ENCODE measurements at places on chromosomes 6 and 20.

- peaks cover 91% of the 10 kb centered on the region for H3K27me3 ChIP-seq
- peaks cover 31% of the 10 kb centered on the region for H3K4me1 ChIP-seq
- no peak overlapping the region for H3K27ac ChIP-seq
- DNase-seq = no peak
- peak overlapping the region; percentile 87 for H3K4me3 ChIP-seq
- H3K36me3 ChIP-seq = no peaks in the 10 kb centered on the region
Observed at GRCh38 chr6:5996714-5997419, 9.9 kb downstream of the NRN1 start.

GRCh38 chr6:166942393-166943168, 13.8 kb downstream of the RNASET2 start:
- H3K27ac ChIP-seq = no peak overlapping the region
- H3K4me1 ChIP-seq = no peaks in the 10 kb centered on the region
- H3K4me3 ChIP-seq = no peak overlapping the region
- H3K27me3 ChIP-seq = no peaks in the 10 kb centered on the region
- H3K36me3 ChIP-seq = peaks cover 4% of the 10 kb centered on the region
- no peak for DNase-seq

DNA sequence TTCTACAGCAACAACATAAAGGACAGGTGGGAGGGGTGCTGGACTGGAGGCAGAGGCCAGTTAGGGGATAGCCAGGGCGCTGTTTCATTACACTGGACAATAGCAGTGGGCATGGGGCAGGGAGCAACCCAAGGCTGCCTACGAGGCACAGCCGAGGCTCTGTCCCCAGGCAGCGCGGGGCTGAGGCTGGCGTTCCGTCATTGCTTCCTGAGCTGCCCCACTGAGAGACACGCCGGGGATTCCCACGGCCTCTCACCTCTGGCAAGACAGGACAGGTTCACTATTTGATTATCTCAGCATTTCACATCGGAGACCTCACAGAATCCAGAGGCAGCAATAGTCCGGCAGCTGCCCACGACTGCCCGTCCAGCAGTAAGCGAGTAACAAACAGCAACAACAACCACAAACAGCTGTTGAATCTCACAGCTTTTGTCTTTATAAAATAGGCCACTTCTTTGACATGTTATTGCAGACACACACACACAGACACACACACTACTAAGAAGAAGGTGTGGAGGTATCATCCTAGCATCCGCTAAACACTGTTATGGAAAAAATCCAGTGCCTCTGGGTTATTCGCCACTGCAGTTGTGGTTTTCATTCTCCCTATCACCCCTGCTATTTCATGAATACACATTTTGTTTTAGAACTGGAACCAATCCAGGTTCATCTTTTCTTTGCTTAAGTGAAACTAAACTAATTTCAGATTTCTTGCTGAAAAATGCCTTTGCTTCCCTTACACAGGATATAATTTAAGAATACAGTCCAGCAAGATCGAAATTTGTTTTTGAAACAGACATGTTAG, 19.5 kb downstream of the KIF25 start:
- H3K27ac ChIP-seq = no peak overlapping the region
- no peaks in the 10 kb centered on the region for H3K36me3 ChIP-seq
- peak; percentile 66 for DNase-seq
- H3K27me3 ChIP-seq = peaks cover 28% of the 10 kb centered on the region
- H3K4me1 ChIP-seq = peaks cover 8% of the 10 kb centered on the region
- no peak overlapping the region for H3K4me3 ChIP-seq

DNA sequence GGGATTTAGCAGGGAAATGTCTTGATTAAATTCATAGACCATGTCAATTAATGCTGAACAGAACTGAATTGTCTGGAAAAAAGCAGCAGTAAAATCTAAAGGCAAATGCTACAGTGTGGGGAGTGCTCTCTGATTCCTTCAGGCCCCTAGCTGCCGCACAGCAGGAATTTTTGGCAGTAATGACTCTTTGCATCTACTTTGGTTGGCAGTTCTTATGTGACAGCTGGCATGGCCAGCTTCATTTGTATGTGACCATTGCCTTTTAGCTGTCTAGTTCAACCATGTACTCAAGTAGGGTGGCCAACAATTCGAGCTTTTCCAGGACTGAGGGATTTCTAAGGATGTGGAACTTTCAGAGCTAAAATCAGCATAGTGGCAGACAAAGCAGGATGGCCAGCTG, 499.1 kb upstream of the MAN1A1 start:
- H3K4me3 ChIP-seq = no peak overlapping the region
- no peaks in the 10 kb centered on the region for H3K4me1 ChIP-seq
- H3K36me3 ChIP-seq = no peaks in the 10 kb centered on the region
- no peak overlapping the region for H3K27ac ChIP-seq
- H3K27me3 ChIP-seq = peaks cover 3% of the 10 kb centered on the region

DNA sequence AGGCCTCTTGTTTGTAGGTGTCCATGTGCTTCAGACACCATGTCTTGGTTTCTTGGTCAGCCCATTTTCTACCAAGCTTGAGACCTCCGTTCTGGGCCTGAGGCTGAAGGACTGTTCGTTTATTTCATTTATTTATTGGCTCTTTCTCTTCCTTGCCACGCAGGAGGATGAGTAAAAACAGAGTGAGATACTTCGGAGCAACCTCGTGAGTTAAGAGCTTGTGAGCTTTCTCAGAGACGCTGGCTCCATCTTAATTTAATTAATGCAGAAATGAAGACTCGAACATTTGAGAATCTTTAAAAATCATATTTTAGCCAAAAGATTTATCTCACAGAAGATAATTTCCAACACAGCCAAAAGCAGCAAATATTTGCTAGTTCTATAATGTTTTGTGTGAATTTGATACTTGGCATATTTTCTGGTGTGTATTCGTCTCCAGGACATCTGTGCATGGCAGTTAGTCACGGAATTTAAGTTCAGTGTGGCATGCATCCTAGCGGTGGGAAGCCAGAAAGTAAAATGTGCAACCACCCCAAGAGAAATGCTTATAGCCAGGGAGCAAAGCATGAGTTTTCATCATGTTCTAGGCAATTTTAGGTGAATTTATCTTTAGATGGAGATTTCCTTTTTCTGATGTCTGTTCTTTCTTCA, 76.0 kb downstream of the THBS2 start:
- peaks cover 4% of the 10 kb centered on the region for H3K36me3 ChIP-seq
- peak overlapping the region; percentile 80 for H3K27ac ChIP-seq
- H3K4me1 ChIP-seq = peaks cover 48% of the 10 kb centered on the region

DNA sequence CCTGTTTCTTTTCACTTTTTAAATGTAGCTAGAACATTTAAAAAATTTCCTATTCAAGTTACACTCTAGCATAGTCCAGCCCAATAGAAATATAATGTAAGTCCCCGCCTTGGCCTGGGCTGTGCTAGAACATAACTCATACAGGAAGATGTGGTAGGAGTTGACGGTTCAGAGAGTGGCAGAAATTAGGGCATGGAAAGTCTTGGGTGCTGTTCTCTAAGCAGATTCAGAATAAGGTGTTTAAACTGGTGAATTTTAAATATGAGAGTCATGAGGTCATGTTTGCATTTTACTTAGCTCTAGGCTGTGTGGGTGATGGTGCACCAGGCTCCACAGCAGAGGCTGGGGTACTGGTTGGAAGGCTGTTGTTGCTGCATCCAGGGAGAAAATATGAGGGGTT, 256.5 kb downstream of the FARS2 start:
- no peaks in the 10 kb centered on the region for H3K36me3 ChIP-seq
- H3K4me1 ChIP-seq = no peaks in the 10 kb centered on the region
- DNase-seq = no peak
- H3K27me3 ChIP-seq = no peaks in the 10 kb centered on the region

DNA sequence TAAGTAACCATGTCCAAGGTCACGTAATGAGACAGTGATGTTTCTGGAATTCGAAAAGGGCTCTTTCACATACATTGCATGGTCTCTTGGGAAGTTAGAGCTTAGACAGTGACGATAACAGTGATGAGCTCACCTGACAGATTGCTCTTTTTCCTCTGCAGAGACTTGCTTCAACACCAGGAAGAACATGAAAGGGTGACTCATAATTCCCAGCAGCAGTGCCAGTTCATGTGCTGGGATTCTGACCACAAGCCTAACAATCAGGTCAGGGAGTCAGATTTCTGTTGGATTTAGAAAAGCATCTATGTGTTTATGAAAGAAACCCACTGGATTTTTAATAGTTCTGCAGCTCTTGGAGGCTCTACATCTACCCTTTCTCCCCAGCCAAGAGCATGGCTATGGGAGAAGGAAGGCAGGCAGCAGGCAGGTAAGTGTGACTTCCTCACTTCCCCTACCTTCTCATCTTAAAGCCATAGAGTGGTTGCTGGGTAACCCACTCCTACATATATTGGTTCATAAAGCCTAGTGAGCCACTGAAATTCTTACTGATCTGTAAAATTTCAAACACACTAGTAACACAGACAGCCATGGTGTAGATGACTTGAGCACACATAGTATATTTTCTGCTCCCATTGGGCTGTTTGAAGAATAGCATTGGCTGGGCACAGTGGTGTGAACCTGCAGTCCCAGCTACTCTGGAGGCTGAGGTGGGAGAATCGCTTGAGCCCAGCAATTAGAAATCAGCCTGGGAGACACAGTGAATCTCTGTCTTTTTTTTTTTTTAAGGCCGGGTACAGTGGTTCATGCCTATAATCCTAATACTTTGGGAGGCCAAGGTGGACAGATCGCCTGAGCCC, 44.4 kb upstream of the LOC128125822 start:
- H3K4me3 ChIP-seq = no peak overlapping the region
- peaks cover 15% of the 10 kb centered on the region for H3K4me1 ChIP-seq
- H3K27me3 ChIP-seq = peaks cover 2% of the 10 kb centered on the region

GRCh38 chr20:21342656-21343345, 39.7 kb downstream of the XRN2 start:
- peaks cover 3% of the 10 kb centered on the region for H3K4me1 ChIP-seq
- no peak for DNase-seq
- no peaks in the 10 kb centered on the region for H3K27me3 ChIP-seq
- H3K4me3 ChIP-seq = no peak overlapping the region
- no peak overlapping the region for H3K27ac ChIP-seq

GRCh38 chr6:56594699-56595098, 48.0 kb downstream of the DST start:
- peaks cover 44% of the 10 kb centered on the region for H3K36me3 ChIP-seq
- H3K27me3 ChIP-seq = no peaks in the 10 kb centered on the region
- H3K27ac ChIP-seq = no peak overlapping the region
- no peaks in the 10 kb centered on the region for H3K4me1 ChIP-seq

DNA sequence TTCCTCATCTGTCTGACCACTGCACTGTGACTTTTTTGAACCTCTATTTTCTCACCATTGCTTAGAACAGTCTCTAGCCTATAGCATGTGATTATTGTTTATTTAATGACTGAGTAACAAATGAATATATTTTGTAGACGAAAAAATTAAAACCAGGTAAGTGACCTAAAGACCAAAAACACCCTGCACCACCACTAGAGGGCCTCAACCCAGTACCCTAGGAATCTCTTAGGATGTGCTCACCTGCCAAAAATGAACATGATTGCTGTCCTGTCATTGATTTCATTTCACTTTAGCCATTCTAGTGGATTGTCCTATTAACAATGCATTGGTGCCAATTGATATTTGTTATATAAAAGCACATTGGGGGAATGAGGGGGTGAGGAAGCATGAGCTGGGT, 199.1 kb downstream of the COL9A1 start:
- H3K27ac ChIP-seq = no peak overlapping the region
- peaks cover 1% of the 10 kb centered on the region for H3K4me1 ChIP-seq
- H3K36me3 ChIP-seq = no peaks in the 10 kb centered on the region
- peaks cover 23% of the 10 kb centered on the region for H3K27me3 ChIP-seq
- no peak for DNase-seq

- peaks cover 55% of the 10 kb centered on the region for H3K4me1 ChIP-seq
- no peak overlapping the region for H3K27ac ChIP-seq
- H3K4me3 ChIP-seq = no peak overlapping the region
Observed at GRCh38 chr20:4067600-4068261, 52.4 kb upstream of the RNF24 start.

GRCh38 chr6:25297039-25297441, 17.9 kb downstream of the CARMIL1 start:
- DNase-seq = no peak
- H3K4me1 ChIP-seq = peaks cover 28% of the 10 kb centered on the region
- no peak overlapping the region for H3K4me3 ChIP-seq

- H3K27ac ChIP-seq = no peak overlapping the region
- H3K36me3 ChIP-seq = peaks cover 3% of the 10 kb centered on the region
- H3K4me1 ChIP-seq = peaks cover 13% of the 10 kb centered on the region
- no peak overlapping the region for H3K4me3 ChIP-seq
Observed at GRCh38 chr6:155195903-155196302, 67.9 kb upstream of the CLDN20 start.

DNA sequence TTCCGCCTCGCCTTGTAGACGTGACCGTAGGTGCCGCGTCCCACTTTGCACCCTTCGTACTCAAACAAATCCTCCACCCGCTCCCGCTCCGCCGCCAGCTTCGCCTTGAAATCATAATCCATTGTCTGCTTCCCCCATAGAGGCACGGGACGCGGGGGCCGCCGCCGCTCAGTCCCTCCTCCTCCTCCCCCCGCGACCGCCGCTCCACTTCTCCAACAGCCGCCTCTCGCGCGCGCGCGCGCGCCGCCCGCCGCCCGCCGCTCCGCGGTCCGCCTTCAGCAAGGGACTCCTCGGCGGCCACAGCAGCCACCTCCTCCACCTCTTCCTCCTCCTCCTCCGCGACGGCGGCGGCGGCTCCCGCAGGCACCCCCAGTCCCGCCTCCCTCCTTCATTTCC, 256 bp downstream of the CDK19 start:
- H3K27ac ChIP-seq = peak overlapping the region; percentile 99
- no peak for DNase-seq
- H3K36me3 ChIP-seq = no peaks in the 10 kb centered on the region
- H3K4me1 ChIP-seq = peaks cover 27% of the 10 kb centered on the region
- no peaks in the 10 kb centered on the region for H3K27me3 ChIP-seq

- H3K36me3 ChIP-seq = no peaks in the 10 kb centered on the region
- no peak for DNase-seq
- peak overlapping the region; percentile 73 for H3K4me3 ChIP-seq
- H3K27ac ChIP-seq = no peak overlapping the region
Observed at GRCh38 chr6:10837009-10837621, 1.2 kb downstream of the MAK start.

DNA sequence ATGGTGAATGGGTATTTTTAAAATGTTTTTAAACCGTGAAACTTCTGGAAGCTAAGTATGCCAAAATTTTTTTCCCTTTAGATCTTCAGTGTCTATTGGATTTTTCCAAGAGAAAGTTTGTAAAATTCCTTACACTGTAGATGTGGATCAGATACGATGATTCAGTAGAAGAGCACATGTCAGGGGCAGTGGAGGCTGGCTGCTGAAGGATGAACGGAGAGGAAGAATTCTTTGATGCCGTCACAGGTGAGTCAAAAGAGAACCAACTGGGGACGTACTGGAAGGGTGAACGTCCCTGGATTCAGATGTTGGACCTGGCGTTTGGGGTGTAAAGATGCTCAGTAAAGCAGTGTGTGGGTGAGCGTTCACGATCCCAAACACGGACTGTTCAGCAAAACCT, 17.7 kb downstream of the OSBPL2 start:
- H3K27me3 ChIP-seq = no peaks in the 10 kb centered on the region
- H3K4me3 ChIP-seq = no peak overlapping the region
- peaks cover 8% of the 10 kb centered on the region for H3K36me3 ChIP-seq
- H3K4me1 ChIP-seq = peaks cover 3% of the 10 kb centered on the region
- H3K27ac ChIP-seq = no peak overlapping the region

DNA sequence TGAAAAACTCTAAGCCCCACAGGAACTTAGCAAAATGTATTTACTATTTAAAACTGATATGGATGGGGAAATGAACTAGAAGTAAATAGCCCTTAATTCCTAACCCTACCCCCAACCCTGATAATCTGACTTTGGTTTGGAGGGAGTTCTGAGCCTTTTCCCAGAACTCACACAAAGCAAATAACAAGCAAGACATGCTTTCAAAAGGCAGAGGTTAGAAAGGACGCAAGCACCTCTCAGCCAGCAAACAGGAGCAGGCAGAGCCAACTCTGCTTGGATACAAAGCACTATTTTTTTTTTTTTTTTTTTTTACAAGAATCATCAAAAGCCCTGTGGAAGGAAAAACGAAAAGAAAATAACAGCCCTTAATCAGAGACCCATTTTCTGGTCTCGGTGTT, 58.7 kb downstream of the SLC22A23 start:
- peaks cover 4% of the 10 kb centered on the region for H3K36me3 ChIP-seq
- H3K27me3 ChIP-seq = no peaks in the 10 kb centered on the region
- H3K4me1 ChIP-seq = peaks cover 16% of the 10 kb centered on the region
- H3K27ac ChIP-seq = no peak overlapping the region
